Globus pallidus (tissue), 1 donor: ENCODE measurements at places on chromosomes 11 and 22.

DNA sequence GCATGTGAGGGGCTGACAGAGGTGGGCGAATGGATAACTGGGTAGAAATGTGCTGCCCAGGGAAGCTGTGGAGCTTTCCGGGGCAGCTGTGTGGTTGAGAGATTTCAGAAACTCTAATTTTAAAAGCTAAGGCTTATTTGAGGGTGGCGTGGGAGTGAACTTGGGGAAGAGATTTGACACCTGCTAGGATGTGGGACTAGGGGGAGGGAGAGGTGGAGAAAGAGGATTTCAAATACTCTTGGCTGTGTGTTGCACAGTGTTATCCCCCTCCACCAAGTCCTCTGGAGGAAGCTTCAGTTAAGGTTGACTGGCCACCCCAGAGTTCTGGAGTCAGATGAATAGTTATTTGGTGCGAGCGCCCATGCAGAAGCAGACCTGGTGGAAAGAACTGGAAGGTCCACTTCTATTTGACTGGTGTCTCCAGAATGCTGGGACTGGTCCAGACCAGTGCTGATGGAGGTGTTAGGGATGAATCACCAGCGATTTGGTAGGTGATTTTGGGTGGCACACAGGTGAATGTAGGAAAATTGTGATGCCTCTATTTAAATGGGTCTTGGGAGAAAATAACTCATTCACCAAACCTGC lies 72.8 kb upstream of the ALX4 start:
- no peak for DNase-seq

DNA sequence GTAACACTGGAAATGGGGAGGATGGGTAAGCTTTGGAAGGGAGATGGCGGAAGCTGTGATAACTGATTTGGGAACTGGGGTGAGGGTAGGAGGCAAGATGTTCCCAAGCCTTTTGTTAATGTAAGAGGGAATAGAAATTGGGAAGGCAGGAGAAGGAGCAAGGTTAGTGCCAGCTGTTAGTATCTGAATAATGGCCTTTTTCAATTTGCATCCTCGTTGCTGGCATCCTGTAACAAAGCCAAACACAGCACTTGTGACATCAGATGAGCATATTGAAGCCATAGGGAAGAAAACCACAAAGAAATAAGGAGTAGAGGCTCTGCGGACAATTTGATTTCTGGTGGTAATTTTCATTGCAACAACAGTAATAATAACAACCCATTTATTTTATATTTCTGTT lies 70.9 kb upstream of the CLMP start:
- no peak for DNase-seq

DNA sequence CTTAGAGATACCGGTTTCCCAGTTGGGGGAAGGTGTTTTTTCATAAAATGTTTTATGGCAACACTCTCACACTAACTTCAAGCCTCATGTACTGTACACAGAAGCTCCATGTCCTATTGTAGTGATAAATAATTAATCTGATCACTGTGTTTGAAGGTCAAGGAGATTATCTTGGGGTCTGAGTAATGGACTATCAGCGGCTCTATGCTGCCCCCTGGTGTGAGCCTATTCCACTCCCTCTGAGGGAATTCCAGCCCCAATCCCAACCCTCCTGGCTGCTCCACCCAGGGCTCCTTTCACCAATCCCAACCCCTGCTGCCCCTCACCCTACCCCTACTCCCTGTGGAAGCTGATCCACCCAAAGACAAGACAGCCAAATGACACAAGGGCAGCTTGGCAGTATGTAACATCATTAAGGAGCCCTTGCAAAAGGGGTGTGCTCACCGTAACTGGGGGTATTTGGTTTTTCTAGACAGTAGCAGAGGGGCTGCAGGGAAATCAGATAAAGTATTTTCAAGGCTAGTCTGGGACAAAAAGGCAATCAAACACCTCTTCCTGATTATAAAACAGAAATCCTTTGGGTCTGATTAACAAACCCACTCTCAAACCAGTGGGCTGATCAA lies 22.3 kb downstream of the HPS4 start:
- DNase-seq, result peak; percentile 16

GRCh38 chr11:910044-910588 lies 494 bp downstream of the CHID1 start:
- DNase-seq, result no peak

- DNase-seq, result no peak
Measured at GRCh38 chr22:43666457-43666856, 145.6 kb downstream of the EFCAB6 start.

DNA sequence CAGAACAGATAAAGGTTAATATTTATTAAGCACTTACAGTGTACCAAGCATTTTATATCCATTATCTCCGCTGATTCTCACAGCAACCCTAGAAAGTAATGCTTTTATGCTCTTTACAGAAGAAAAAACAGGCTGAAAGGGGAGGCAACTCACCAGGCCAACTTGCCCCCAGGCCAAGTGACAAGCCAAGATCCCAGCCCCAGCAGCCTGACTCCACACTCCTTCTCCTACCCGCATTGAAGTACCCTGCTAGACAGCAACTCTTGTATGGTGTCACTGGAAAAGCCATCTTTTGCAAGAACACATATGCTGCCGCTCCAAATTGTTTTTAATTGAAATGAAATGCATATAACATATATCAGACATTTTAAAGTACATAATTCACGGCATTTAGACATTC lies 25.6 kb downstream of the SMCO4 start:
- DNase-seq, result no peak

DNA sequence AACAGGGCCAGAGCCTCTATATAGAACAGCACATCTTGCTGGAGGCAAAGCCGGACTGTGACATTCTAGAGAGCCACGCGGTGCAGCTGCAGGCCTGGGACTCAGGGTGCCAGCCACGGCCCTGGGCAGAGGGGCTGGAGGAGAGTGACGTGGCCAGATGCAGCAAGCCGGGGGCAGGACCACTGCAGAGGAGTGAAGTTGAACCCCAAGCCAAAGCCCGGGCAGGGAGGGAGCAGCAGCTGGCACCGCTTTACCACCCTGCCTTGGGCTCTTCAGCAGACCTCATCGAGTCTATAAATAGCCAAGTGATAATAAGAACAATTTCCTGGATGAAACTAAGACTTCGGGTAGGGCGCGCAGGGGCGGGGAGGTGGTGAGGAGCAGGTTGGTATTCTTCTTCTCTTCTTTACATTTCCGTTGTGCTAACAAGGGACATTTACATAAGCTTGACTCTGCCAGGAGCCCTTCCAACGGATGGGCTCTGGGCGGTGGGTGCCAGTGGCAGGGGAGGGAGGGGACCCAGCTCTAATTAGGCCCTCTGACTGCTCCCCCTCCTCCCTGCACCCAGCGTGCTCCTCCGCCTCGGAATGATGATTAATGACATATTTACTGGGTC lies 110.2 kb downstream of the ST3GAL4 start:
- DNase-seq, result peak; percentile 32

DNA sequence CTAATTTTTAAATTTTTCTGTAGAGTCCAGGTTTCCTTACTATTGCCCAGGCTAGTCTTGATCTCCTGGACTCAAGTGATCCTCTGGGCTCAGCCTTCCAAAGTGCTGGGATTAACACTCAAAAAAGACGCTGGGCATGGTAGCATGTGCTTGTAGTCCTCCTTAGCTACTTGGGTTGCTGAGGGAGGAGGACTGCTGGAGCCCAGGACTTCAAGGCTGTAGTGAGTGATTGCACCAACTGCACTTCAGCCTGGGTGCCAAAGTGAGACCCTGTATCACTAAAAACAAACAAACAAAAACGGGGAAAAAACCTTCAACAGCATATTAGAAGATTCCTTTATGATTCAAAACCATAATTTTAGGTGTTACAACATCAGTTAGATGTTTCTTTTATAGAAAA lies 44.6 kb downstream of the RSF1 start:
- DNase-seq, result no peak

DNA sequence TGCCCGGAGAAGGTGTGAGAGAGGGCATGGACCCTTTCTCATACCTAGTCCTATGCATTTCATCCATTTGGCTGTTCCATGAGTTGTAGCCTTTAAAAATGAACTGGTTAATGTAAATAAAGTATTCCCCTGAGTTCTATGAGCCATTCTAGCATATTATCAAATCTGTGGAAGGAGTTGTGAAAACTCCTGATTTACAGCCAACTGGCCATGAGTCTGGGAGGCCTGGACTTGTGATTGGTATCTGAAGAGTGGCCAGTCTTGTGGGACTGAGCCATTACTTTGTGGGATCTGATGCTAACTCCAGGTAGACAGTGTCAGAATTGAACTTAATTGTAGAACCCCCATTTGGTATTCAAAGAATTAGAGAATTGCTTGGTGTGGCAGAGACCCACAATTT lies 48.4 kb downstream of the FAM118A start:
- no peak for DNase-seq

DNA sequence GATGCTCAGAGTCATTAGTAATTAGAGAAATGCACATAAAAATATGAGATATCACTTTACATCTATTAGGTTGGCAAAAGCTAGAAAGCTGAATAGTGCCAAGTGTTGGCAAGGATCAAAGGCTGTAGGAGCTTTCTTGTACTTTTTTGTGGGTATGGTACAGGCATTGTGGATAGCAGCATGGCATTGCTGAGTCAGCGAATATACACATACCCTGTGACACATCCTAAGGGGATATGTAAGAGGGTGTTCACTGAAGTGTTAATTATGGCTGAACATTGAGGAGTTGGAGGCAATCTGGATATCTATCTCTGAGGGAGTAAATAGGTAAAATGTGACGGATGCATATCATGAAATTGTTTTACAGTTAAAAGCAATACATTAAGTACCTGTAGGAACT lies 27.0 kb upstream of the IL18BP start:
- no peak for DNase-seq

- DNase-seq, result no peak
Measured at GRCh38 chr11:92902417-92902816, 67.0 kb upstream of the MTNR1B start.

DNA sequence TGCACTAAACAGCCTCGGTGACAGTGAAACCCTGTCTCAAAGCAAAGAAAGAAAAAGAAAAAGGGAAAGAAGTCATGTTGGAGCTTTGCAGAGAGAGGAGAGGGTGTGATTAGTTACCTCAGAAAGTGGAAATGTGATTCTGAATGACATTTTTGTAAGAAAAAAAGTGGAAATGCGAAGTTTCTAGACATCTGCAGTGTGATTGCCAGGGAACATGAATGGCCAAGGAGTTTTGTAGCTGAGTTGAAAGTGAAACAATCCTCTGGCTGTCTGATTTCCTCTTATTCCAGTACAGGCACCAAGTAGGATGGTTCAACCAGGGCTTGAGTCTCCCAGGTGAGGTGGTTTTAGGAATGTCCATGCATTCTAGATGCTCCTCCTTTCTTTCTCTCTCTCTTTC lies 17.8 kb upstream of the SYVN1 start:
- DNase-seq, result no peak

- no peak for DNase-seq
Measured at GRCh38 chr11:96092511-96092910, 168.6 kb upstream of the MTMR2 start.

- no peak for DNase-seq
Measured at GRCh38 chr11:2435288-2436012, 8.9 kb downstream of the TRPM5 start.

DNA sequence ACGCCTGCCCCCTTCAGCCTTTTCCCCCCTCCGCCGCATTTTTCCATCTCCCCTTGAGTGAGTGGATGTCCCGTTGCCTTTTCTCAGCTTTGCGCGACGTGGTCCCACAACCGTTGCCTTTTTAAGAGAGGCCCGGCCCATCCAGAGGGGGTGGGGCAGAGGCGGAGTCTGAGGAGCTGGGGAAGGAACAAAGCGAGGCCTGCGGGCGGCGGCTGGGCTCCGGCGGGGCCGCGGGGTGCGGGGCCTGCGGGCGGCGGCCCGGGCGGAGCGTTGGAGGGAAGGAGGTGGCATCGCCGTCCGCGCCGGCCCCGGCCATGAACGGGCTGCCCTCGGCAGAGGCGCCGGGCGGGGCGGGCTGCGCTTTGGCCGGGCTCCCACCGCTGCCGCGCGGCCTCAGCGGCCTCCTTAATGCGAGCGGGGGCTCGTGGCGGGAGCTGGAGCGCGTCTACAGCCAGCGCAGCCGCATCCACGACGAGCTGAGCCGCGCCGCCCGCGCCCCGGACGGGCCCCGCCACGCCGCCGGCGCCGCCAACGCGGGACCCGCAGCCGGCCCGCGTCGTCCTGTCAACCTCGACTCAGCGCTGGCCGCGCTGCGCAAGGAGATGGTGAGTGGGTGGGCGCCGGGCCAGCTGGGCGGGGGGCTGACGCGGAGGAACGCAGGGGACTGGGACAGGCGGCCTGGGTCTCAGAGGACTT lies at the start of gene FAM89B:
FAM89B (plus strand) TSS at position 183 of the 696 bp plus-strand sequence; CDS start at position 315, 132 bp downstream.
- DNase-seq, result peak; percentile 88

- DNase-seq, result no peak
Measured at GRCh38 chr11:20594274-20595061, 4.9 kb upstream of the SLC6A5 start.

GRCh38 chr11:124812876-124813275 lies 12.7 kb upstream of the MSANTD2 start:
- DNase-seq, result no peak

GRCh38 chr11:3893311-3893710 lies 37.8 kb downstream of the STIM1 start:
- DNase-seq, result no peak

- DNase-seq, result peak; percentile 25
Measured at GRCh38 chr11:118437208-118438125, 1.2 kb downstream of the KMT2A start.

- DNase-seq, result no peak
Measured at GRCh38 chr11:133832096-133832990, 13.0 kb downstream of the SPATA19 start.

DNA sequence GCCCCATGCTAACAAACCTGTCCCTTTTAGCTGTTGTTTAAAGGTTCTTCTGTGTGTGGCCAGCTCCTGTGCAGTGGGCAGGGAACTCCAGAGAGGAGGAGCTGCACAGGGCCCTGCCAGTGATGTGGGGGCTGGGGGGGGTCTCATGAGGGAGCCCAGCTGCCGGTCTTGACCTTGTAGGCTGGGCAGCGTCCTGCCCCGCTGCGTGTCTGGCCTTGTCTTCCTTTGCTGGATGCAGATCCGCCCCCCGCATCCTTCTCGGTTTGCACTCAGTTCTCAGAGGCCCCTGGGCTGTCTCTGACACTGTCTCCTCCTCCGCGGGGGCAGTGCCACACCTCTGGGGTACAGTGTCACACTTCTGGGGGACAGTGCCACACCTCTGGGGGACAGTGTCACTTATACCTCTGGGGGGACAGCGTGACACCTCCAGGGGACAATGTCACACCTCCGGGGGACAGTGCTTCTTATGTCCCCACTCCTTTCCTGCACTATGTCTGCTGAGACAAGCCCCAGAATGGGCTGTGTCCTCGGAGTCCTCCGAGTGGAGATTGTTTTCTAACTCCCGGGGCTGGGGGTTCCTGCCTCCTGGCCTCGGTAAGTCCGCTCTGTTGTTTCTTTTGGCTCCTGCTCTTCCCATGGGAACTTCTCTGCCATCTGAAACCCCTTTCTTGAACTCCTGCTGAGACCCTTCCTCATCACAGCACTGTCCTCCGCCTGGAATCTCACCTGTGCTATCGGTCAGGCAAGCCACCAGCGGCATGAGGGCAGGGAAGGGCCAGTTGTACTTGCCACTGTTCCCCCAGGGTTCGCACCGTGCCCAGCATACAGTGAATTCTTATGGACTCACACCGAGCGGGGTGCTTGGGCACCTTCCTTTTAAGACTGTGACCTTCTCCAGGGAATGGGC lies 788.3 kb downstream of the TBC1D22A start:
- DNase-seq, result no peak
